ENCODE measurements at places on chromosomes 7 and 10.
A peak's percentile ranks its signal among the peaks of the same experiment; 100 is the strongest.

GRCh38 chr7:71290452-71290851 is 158.5 kb downstream of the GALNT17 start:
- DNase-seq = no peak

DNA sequence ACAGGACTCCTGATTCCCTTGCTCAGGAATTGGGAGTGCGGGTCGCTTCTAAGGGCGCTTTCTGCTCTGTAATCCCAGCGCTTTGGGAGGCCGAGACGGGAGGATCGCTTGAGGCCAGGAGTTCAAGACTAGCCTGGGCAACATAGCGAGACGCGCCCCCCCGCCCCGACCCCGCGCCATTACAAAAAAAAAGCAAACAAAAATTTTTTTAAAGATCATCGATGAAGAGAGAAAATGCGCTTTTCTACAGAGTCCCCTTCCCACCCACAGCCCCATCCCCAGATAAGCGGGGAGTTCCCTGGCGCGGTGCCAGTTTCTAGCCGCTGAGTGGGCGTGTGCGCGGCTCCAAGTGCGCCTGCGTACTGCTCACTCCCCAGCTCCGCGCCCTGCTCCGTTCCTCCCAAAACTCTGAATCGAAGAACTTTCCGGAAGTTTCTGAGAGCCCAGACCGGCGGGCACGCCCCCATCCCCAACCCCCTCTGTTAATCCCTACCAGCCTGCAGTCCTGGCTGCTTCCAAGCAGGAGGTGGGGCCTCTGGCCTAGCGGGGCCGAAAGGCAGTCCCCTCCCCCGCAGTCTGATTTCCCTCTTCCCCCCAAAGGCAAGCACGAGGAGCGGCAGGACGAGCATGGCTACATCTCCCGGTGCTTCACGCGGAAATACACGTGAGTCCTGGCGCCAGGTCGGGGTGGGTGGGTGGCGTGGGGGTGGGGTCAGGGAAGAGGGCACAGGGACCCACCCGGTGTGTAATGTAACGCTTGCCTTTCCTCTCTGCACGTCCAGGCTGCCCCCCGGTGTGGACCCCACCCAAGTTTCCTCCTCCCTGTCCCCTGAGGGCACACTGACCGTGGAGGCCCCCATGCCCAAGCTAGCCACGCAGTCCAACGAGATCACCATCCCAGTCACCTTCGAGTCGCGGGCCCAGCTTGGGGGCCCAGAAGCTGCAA is 1.0 kb downstream of the HSPB1 start:
- peak; percentile 91 for DNase-seq

GRCh38 chr10:105534086-105534485 is 893.0 kb downstream of the SORCS3 start:
- DNase-seq = no peak

GRCh38 chr10:76301950-76302349 is 870.5 kb downstream of the LRMDA start:
- DNase-seq = no peak

DNA sequence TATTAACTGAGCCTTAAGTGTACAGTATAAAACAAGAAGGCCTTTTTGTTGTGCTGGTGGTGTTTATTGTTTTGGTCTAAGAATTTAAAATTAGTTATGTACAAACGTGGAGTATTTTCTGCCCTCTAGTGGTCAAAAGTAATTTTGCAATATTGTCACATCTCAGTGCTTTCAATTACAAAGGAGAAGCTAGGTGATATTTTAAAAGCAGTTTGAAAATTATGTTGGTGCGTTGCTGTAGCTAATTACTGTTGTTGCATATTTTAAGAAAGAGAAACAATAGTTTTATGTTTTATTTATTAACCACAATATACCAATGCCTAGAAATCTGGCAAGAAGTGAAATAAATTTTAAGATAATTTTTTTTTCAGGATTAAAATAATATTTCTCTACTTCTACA is 11.4 kb downstream of the NPVF start:
- peak; percentile 18 for DNase-seq

- DNase-seq = no peak
These were observed 43.5 kb upstream of the LSM8 start for GRCh38 chr7:118140468-118140867.

DNA sequence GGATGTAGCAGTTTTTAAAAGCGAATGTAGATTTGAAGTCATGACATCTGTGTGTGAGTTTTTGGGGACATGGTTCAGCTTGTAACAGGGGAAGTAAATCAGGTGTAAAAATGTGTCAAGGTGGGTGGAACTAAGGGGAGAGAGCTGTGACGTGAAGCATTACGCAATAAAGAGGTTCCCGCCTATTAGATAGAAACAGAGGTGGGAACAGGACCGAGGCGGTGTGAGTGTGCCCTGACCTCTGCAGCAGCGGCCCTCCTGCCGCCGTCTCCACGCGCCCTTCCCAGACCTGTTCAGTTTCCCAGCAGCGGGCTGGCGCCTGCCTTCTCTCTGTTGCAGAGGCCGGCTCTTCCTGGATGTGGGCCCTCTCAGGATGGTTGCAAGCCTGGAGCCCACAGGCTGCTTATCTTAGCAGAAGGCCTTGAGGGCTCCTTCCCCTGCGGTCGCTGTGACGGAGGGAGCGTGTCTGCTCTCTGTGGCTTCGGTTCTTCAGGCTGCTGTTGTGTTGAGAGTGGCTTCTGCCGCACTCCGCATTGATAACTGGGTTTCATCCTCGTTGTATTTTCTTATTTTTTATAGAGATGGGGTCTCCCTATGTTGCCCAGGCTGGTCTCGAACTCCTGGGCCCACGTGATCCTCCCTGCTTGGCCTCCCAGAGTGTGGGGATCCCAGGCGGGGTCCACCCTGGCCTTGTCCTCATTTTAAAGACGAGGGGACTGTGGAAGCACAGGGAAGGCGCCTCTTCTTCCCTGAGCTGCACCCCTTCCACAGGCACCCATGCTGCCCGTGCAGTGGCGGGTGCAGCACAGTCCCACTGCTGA is 65.0 kb downstream of the DNAJB6 start:
- DNase-seq = no peak

GRCh38 chr10:22159180-22159579 is 58.6 kb downstream of the EBLN1 start:
- no peak for DNase-seq

DNA sequence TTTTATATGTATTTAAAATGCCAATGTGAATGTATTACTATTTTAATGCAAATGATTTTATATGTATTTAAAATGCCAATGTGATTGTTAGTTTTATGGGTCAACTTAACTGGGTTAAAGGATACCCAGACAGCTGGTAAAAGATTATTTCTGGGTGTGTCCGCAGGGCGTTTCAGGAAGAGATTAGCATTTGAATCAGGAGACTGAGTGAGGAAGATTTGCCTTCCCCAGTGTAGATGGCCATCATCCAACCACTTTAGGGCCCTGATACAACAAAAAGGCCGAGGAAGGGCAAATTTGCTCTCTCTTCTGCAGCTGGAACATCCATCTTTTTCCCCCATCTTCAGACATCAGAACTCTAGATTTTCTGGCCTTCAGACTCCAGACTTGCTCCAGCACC is 116.2 kb downstream of the BAMBI start:
- DNase-seq = no peak

DNA sequence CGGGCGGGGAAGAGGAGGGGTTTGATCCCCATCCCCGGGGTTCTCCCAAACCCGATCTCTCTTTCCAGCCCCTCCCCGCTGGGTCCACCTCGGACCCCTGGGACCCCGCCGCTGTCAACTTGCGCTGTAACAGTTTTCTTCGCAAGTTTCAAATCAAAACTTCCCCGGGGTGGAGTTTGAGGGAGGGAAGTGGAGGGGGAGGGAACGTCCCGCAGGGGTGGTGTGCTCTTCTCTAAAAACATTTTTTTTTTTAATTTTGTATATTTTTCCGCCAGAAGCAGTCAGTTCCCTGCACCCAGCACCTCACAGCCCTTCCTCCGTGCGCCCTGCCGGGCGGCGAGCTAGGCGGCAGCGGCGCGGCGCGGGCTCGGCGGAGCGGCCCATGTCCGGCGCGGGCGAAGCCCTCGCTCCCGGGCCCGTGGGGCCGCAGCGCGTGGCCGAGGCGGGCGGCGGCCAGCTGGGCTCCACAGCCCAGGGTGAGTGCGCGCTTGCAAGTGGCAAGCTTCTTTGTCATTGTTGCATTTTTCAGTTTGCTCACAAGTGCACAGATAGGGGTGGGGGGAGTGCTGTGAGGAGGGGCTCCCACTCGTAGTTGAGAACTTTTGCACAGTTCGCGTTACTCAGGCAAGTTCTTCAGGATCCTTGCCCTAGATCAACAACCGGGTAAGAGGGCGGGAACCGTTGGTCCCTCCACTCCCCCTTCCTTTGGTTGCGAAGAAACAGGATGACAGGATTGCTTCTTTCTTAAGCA is 933 bp downstream of the MDFIC start:
- DNase-seq = peak; percentile 88

GRCh38 chr10:48765527-48765926 is 80.9 kb downstream of the WDFY4 start:
- DNase-seq = no peak

- no peak for DNase-seq
These were observed 56.2 kb upstream of the APBB1IP start for GRCh38 chr10:26381986-26382385.

DNA sequence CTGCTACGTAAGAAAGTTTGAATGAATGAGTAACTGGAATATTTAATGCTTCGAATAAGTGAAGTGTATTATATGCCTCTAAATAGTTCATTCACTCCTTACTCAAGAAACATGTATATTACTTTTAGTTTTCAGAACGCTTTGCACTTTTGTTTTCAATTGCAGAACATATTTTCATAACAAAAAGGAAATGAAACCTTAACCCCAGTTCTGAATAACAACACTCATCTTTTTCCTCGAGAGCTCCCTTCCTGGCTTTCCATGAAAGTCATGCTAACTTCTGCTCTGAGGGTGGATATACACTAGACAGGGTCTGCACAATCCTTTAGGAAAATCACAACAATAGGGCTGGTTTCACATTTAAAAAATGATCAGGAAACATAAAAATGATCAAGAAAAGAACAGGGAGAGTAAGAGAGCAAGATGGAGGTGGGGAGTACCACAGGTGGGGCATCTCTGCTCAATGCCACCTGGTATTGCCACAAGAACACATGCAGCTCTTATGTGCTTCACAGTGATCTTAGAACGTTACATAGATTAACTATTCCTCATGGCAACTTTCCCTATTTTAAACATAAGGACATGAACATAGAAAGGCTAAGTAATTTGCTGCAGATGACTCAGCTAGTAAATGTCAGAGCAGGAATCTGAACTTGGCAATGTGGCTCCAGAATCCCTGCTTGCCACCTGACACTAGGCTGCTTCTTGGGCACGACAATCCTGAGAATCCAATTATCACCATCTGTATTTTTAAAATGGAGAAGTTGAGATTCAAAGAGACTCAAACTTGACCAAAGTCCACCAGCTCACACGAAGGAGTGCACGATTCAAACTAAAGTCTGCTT is 219.5 kb upstream of the AOAH start:
- DNase-seq = no peak

DNA sequence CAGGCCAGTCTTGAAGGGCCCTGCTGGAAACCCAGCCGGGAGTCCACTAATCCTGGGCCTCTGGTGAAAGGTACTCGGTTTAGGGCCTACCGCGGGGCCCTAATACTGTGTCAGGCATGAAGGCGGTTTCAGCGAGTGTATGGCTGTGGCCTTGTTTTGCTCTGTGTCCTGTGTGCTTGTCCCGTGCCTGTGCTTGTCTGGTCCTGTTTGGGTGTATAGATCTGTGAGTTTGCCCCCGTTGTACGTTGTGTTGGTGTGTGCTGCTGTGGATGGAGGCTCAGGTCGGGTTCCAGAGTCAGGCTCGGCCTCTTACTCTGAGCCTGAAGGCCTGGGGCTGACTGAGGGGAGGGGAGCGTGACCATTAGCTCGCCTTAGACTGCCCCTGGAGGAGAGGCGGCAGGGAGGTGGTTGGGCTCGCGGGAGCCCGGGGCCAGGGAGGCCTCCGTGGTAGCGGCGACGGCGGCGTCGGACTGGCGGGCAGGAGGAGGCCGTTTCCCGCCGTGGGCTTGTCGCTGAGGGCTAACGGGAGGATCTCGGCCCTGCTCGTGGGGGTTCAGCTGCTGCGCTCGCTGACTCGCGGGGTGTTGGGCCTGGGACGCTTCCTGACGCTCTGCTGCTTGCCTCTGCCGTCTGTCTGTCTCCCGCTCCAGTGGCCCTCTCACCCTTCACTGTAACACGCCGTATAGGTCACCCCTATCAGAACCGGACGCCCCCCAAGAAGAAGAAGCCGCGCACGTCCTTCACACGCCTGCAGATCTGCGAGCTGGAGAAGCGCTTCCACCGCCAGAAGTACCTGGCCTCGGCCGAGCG is 2.6 kb downstream of the TLX1 start:
- no peak for DNase-seq

DNA sequence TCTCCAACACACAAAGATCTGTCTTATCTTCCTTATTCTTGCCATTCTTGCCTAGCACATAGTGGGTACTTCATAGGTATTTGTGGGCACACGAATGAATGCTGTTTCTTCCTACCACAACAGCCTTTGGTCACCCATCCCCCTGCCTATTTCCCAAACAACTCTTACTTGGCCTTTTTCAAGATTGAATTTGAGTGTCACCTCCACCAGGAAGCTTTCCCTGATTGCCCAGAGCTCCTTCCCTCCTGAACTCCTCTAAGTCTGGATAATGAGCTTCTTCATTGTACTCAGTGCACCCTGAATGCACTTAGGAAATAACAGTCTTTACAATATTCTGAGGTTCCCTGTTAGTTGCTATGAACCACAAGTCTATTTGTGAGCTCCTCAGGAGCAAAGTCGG is 11.6 kb upstream of the PDZD8 start:
- DNase-seq = no peak

- DNase-seq = no peak
These were observed 12.2 kb downstream of the BHLHA15 start for GRCh38 chr7:98223351-98223897.

DNA sequence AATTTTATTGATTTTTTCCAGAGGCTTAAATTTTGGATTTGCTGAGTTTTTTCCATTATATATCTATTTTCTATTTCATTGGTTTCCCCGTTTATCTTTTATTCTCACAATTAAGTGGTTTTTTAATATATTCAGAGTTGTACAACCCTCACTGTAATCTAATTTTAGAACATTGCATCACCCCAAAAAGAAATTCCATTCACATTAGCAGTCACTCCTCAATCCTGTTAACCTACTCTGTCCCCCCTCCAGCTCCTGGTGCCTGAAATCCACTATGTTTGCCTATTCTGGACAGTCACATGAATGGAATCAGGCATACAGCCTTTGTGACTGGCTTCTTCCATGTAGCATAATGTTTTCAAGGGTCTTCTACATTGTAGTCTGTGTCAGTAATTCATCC is 55.8 kb upstream of the ITGA8 start:
- peak; percentile 77 for DNase-seq

DNA sequence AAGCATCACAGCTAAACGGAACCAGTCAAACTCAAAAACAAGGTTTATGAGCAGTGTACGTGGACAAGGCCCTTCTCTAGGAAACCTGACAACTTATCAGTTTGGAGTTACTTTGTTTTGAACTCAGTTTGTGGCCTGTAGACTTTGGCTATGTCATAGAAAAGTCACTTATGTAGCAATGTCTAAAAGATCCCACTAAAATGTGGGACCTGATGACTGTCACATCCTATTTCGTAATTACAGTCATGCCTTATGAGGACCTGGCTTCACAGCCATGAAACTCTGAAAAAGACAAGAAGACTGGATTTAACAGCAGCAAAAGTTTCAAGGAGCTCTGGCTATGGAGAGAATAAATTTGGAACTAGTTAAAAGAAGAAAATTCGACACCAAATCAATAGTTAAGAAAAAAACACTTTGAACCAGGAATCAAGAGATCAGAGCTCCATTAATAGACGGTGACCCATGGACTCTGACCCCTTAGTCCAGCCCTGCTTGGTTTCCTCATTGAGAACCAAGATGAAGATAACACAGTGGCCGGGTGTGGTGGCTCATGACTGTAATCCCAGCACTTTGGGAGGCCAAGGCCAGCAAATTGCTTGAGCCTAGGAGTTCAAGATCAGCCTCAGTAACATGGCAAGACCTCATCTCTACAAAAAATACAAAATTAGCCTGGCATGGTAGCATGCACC is 204.3 kb downstream of the SFMBT2 start:
- DNase-seq = no peak

Data from foreskin fibroblast (primary cell).